Activated CD4-positive, alpha-beta T cell treated with anti-CD3 and anti-CD28 coated beads for 4 hours (primary cell): ENCODE measurements at places on chromosomes 2 and 18.

DNA sequence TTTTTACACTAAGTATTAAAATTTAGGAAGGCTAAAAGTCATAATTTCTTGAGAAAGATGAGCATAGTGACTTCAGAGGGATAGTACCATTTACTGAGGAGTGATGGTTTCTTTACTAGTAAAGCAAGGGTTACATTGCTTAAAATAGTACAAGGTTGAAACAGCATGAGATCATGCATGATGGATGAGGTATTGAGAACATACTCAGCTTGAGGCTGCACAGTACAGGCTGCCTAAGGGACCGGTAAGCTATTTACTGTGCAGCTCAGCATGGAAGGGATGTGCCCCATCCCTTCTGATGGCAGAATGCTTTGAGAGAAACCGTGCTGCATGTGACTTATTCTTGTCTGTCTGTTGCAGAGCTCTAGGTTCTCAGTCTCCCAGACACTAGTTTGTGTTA lies 122.1 kb downstream of the EML6 start:
- no peak for DNase-seq

DNA sequence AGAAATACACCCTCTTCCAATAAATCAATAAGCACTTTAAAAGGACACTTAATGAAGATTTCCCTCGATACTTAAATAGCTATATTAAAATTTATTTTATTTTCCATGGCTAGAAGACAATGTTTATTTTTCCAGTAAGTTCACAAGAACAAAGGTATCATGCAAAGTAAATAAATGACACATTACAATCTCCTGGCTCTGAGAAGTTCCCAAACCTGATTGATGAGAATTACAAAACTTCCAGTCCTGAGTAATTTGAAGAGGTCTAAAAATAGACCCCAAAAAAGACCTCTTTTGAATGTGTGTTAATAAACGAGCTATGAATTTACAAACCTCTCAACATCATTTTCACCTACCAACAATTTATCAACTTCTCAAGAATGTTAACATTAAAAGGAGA lies 1.5 kb upstream of the PEX13 start:
- no peak for DNase-seq

- no peak for DNase-seq
Measured at GRCh38 chr2:240225660-240226475, 85.4 kb upstream of the OTOS start.

DNA sequence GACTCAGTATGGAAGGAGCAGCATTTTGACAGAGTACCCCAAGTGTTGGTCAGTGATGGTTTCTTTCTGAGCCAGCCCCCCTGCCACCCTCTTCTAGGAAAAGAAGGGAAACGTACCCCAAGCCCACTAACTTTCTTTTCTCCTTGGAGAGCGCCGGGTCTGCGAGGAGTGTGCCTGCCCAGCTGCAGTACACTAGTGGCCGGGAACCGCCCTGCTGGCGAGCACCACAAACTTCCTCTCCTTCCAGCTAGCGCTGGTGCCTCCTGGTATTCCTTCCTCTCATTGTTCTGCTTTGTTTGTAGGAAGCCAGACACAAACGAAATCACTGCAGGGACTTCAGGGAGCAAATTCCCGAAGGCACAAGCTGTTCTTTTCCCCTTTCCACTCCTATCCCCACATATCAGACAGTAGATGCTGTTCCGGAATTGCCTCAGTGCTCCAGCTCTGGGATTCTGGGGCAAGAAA lies 1.8 kb downstream of the CCDC85A start:
- no peak for DNase-seq

DNA sequence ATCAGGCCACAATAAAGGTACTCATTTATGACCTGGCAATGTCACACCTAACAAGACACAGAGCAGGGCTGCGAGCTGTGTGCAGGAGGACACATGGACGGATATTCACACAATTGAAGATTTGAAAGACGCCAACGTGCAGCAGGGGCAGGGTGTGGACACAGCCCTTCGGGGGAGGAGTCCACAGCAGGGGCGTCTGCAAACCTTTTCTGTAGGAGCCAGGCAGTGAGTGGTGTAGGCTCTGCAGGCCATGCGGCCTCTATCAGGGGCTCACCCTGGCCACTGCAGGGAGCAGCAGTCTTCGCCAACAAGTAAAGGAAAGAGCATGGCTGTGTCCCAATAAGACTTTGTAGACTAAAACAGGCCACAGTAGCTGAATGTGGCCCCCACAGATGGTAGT lies 125.7 kb upstream of the SNTG2 start:
- no peak for DNase-seq

GRCh38 chr2:43743706-43744105 lies 30.1 kb upstream of the DYNC2LI1 start:
- DNase-seq = no peak
